ENCODE measurements at places on chromosomes 11 and 22.

GRCh38 chr22:27994481-27995331 is 75.7 kb upstream of the PITPNB start:
- no peak for DNase-seq

GRCh38 chr22:33853200-33854097 is 66.8 kb downstream of the LARGE1 start:
- no peak for DNase-seq

DNA sequence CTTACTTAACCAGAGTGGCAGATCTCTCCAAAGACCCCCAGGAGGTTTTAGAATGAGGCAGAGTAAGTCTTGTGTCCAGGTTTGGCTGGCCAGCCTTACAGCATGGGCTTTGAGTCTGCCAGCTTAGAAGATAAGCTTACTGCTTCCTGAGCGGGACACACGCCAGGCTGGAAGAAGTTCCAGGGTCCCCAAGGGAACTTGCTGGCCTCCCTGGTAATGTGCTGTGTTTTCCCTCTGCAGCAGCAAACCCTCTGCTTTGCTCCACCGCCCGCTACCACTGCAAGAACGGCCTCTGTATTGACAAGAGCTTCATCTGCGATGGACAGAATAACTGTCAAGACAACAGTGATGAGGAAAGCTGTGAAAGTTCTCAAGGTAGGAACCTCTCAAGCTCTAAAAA is 154.2 kb downstream of the LDLRAD3 start:
- DNase-seq, result no peak

GRCh38 chr11:114246321-114247069 is 49.7 kb upstream of the NNMT start:
- DNase-seq, result no peak

GRCh38 chr11:100640646-100641045 is 46.4 kb upstream of the ARHGAP42 start:
- no peak for DNase-seq

GRCh38 chr11:65057526-65057925 is 827 bp downstream of the NAALADL1 start:
- DNase-seq, result no peak

DNA sequence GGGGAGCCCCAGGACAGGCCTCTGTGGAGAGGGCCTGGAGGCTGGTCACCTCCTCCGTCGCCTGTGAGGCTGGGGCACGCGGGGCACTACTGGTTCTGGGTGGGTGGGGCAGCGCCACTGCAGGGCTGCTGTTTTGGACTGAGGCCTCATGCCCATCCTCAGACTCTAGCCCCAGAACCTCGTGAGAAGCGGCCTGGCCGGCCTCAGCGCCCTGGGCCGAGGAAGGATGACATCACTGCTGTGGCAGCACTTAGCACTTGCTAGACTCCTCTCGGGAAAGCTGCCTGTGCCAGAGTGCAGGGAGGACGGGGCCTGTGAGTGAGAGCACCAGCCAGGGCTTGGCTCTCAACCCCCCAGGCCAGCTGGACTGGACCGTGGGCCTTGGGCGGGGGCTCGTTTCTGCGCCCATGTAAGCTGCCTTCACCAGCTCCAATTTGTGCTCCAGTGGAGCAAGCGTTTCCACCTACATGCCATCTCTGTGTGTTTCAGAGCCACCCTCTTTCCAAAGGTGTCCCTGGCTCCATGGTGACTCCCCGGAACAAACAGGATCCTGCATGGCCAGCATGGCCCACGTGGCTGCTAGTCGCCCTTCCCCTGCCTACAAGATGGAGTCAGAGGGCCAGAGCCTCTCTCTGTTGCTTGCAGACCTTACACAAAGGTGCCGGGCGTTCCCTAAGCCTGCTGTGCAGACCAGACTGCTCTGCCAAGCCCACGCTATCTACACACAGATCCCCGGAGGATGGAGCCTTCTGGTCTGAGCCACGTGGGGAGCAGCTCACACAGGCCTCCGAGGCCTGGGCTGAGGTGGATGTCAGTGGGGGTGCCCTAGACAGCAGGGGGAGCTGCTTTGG is 102.9 kb downstream of the CTTN start:
- no peak for DNase-seq

- no peak for DNase-seq
Measured at GRCh38 chr11:44626645-44627044, 61.2 kb downstream of the CD82 start.

GRCh38 chr11:62605902-62606301 is 4.2 kb upstream of the MTA2 start:
- no peak for DNase-seq

GRCh38 chr22:33006955-33007318 is 51.2 kb downstream of the SYN3 start:
- DNase-seq, result no peak

GRCh38 chr11:133663135-133663985 is 131.1 kb upstream of the OPCML start:
- no peak for DNase-seq

Data from stimulated activated CD4-positive, alpha-beta T cell treated with anti-CD3 and anti-CD28 coated beads, Interleukin-15, amount 100 ng/mL, for 48 hours (primary cell).